NCI-H526 (cell line): ENCODE measurements at places on chromosomes 16 and 17.

GRCh38 chr17:6577686-6578263, 21.4 kb upstream of the PITPNM3 start:
- no peak for DNase-seq

GRCh38 chr16:51637770-51638094, 486.7 kb upstream of the SALL1 start:
- no peak for DNase-seq

DNA sequence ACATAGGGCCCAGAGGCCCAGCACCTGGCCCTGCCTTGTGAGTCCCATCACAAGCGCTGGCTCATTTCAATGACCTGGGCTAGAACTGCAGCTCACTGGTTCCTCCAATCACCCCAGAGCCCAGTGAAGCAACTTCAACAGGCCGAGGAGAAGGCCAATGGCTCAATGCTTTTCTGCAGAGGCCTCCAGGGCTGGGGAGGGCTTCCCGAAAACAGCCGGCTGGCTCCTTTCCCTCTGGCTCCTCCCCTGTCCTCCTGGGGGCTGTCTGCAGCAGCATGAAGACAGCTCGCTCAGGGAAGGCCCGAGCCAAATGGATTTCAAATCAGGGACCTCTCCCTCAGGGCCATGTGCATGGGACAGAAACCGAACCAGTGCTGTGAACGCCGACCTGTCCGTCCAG, 121.6 kb downstream of the ZNF423 start:
- no peak for DNase-seq

GRCh38 chr16:67846320-67847063, at the start of gene NUTF2:
Gene NUTF2, plus strand, starts transcription at chr16:67846933. Its CDS starts 18,198 bp downstream, at chr16:67865131.
- peak; percentile 95 for DNase-seq

DNA sequence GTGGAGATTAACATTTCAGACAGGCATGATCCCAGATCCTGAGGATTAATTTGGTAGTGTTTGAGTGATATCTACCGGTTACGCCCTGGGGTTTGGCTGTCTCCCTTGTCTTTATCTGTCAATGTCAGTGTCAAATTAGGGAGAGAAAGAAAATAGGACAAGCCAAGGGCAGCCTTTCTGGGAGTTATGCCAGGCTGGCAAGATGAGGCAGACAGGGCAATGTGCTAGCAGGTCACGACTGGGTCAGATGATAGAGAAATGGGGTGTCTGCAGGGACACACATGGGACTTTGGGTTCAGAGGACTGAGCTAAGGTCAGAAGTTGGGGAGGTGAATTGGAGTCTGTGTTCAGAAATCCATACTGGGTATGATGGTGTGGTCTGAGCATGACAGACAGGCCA, 27.4 kb upstream of the LYRM9 start:
- DNase-seq = no peak

GRCh38 chr16:31286421-31287032, 26.8 kb downstream of the ITGAM start:
- no peak for DNase-seq

- DNase-seq = peak; percentile 80
These were observed 346 bp upstream of the SLC43A2 start for GRCh38 chr17:1628856-1629503.

DNA sequence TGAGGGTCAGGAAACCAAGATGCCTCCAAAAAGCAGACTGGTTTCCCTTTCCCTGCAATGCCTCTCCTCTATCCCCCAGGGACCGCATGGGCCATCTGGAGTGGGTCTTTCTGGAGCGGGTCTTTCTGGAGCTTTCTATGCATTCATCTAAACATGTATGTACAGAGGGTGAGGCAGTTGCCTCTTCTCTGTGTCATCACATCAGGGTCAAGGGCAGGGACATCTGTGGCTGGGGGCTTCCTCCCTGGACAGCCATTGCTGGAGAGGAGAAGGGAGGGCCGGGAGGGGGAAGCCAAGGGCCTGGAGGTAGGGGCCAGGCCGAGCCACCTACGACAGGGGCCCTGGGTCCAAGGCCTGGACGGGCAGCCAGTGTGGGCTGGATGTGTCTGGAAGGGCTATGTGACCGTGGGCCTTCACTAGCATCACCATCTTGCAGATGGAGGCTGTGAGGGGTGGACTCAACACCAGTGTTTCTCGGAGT, 840 bp downstream of the ADCY7 start:
- no peak for DNase-seq

- no peak for DNase-seq
These were observed 73.3 kb downstream of the KIF2B start for GRCh38 chr17:53896047-53896446.

GRCh38 chr16:4401094-4401501, 15.3 kb downstream of the CORO7 start:
- no peak for DNase-seq

DNA sequence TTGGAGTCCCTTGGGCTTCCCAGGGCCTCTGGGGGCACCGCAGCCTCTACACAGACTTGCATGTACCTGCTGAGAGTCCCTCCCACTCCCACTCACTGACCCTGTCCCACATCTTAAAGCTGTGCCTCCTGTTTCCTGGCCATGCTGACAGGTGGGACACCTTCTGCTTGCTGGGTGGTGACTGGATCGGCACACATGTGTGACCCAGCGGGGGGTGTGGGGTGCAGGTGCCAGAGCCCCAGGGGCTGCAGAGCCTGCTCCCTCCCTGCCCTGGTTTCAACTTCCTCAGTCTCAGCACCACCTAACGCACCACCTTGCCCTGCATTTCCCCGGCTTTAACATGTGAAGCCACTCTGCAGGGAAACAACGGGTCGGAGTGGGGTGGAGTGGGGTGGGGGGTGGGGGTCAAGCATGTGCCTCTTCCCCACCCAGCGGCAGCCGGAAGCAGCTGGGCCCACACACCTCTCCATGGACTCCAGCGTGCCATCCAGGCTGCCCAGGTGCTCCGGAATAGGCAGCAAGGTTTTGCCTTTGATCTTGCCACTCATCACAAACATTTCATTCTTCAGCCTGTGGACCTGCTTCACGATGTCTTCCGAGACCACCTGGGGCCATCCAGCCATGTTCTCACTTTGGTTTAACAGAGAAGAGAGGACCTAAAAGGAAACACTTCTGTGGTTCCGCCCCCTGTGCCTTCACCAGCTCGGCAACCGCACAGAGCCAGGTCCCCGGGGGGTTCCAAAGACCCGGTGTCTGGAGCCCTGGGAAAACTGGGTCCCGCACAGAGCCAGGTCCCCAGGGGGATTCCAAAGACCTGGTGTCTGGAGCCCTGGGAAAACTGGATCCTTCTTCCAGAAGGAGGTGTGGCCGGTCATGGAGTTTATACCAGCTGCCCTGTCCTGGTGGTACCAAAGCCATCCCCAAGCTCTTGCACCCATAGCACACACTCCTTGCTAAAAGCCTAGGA, 4.7 kb downstream of the DNAH17 start:
- peak; percentile 64 for DNase-seq

GRCh38 chr17:7977805-7978204, 24.6 kb upstream of the GUCY2D start:
- no peak for DNase-seq
